ENCODE measurements at places on chromosomes 2 and 18. TPM values are rescaled to one million over a fixed set of nuclear protein-coding genes. Genes with fewer than 3 reads are reported as not detected.

TRAF3IP1 gene
- total RNA-seq: 22.4 TPM

CRYGD gene
- total RNA-seq: not detected

OXER1 gene
- 3.1 TPM for total RNA-seq

HOXD3 gene
- total RNA-seq: 28.2 TPM

NT5C1B gene
- total RNA-seq: not detected

M1AP gene
- 1.4 TPM for total RNA-seq

NAT8 gene
- not detected for total RNA-seq

IL1A gene
- 5.9 TPM for total RNA-seq

UGT1A1 gene
- 21.8 TPM for total RNA-seq

BCL2 gene
- total RNA-seq: 13.3 TPM

KIF1A gene
- 1.2 TPM for total RNA-seq

TRIM54 gene
- 0.18 TPM for total RNA-seq

GKN2 gene
- total RNA-seq: not detected

PDE1A gene
- 9.7 TPM for total RNA-seq

DLGAP1 gene
- 0.52 TPM for total RNA-seq

MAP3K20 gene
- total RNA-seq: 77.6 TPM

DSG4 gene
- total RNA-seq: not detected

APOB gene
- 0.75 TPM for total RNA-seq

MYCN gene
- 3.7 TPM for total RNA-seq

C2orf78 gene
- not detected for total RNA-seq

ANO7 gene
- total RNA-seq: 1.4 TPM

SOX11 gene
- not detected for total RNA-seq

IL1RN gene
- total RNA-seq: 80.2 TPM

ASB3 gene
- 16.1 TPM for total RNA-seq

OSGEPL1 gene
- 8.5 TPM for total RNA-seq

NT5DC4 gene
- not detected for total RNA-seq
